ENCODE measurements at places on chromosomes 16 and 17.
A peak's percentile ranks its signal among the peaks of the same experiment; 100 is the strongest.

- DNase-seq = no peak
Observed at GRCh38 chr17:6753006-6753445, 2.8 kb upstream of the XAF1 start.

- DNase-seq = no peak
Observed at GRCh38 chr17:75548813-75549212, 23.3 kb downstream of the LLGL2 start.

DNA sequence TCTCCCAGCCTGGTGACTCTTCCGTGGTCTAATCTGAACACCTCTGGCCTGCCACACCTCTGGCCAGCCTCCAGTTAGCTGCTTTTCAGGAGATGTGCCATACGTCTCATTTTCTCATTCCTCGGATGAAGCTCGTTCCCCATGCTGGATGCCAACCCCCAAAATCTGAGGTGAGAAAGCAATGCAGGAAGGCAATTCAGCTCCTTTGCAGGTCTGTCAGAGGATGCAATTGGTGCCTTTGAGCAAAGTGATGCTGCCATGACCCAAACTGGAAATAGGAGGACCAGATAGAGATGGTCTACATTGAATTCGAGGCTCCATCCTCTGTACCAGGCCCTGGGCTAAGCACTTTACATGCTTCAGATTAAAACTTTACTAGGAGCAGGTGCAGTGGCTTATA lies 11.0 kb upstream of the CUEDC1 start:
- no peak for DNase-seq

DNA sequence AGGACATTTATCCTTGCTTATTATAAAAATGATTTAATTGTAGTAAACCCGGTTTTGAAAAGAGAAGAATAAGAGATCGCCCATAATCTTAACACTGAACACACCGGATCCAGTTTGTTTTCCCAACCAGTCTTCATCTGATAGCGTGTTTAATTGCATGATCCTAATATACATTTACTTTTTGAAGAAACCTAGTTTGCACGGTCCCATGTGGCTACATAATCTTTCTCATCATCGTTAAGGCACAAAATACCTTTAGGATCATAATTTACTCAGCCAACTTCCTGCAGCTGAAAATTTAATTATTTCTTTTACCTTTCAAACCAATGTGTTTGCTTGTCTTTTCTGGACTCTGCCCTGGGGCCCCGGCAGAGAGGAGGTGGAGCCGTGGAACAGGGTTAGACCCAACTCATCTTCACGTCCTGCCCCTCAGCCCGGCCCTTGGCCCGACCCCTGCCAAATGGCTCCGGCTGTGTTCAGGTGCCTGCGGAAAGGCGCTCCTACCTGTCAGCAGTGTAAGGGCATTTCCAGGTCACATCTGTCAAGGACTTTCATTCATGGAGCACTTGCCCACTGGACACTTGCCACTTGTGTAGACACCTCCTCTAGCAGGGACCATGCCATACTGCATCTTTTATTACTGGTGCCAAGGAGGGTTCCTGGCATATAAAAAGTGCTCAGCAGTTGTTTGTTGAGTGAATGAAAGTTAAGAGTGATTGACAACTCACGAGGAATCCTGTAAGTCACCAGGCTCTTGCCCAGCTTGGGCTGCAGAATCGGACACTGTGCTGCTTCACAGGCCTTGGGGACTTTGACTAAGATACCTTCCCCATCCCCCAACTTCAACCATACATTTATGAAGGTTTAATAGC lies 28.6 kb downstream of the SMARCE1 start:
- no peak for DNase-seq

DNA sequence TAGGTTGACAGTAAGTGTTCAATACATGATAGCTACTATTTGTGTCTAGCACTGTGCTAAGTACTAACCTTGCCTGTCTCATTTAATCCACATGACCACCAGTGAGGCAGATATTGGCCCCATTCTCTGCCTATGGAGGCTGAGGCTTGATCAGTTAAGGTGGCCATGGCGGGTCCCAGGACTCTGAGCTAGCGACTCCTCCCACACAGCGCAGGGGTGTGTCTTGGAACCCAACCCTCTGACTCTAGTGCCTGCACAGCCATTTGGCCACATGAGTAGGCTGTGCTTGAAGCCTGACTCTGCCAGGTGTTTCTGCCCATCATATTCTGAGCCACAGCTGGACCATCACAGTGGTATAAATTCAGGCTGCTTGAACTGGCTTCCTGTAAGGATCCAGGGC lies 6.4 kb downstream of the NHERF1 start:
- no peak for DNase-seq

- DNase-seq = peak; percentile 59
Observed at GRCh38 chr17:45018848-45019711, 32.4 kb downstream of the DCAKD start.

GRCh38 chr17:47864791-47865216 lies 13.8 kb upstream of the SP6 start:
- no peak for DNase-seq

GRCh38 chr17:63434951-63435571 lies 11.0 kb downstream of the CYB561 start:
- peak; percentile 40 for DNase-seq

DNA sequence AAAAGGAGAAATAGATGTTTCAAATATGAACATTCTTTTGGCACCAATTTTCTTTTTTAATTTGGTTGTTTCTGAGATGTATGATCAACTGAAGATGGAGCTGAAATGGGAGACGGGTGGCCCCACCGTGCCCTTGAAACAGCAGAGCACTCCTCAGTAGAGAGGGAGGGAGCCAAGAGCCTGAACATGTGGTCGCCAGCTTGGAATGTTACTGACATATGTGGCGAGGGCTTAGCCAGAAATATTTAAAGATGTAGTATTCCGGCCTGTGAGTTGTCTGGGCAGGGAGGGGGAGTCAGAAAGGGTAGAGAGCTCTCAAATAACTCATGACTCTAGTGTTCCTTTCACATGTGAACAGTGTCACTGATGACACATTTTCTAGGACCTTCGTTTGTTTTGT lies 13.3 kb upstream of the MRC2 start:
- no peak for DNase-seq

DNA sequence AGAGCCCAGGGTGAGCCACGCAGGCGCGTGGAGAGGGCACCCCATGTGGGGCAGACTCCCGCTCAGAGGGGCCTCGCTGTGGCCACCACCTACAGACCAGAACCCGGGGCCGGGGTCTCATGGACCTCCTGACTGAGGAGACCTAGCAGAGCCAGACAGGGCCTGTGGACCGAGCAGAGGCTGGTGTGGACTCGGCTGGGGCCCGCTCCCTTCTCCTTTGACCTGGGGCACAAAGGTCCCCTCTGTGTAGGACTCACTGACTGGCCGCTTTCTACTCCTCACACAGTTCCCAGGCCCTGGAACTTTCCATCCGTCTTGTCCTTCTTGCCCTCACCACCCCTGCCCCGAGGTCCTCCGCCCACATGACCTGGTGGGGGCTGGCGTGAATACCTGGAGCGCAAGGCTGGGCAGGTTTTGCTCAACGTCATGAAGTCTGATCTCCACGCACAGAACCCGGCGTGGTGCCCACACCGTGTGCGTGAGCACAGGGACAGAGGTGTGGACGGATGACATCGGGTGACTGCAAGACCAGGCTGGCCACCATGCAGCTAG lies 44.7 kb upstream of the ACSF3 start:
- DNase-seq = no peak

DNA sequence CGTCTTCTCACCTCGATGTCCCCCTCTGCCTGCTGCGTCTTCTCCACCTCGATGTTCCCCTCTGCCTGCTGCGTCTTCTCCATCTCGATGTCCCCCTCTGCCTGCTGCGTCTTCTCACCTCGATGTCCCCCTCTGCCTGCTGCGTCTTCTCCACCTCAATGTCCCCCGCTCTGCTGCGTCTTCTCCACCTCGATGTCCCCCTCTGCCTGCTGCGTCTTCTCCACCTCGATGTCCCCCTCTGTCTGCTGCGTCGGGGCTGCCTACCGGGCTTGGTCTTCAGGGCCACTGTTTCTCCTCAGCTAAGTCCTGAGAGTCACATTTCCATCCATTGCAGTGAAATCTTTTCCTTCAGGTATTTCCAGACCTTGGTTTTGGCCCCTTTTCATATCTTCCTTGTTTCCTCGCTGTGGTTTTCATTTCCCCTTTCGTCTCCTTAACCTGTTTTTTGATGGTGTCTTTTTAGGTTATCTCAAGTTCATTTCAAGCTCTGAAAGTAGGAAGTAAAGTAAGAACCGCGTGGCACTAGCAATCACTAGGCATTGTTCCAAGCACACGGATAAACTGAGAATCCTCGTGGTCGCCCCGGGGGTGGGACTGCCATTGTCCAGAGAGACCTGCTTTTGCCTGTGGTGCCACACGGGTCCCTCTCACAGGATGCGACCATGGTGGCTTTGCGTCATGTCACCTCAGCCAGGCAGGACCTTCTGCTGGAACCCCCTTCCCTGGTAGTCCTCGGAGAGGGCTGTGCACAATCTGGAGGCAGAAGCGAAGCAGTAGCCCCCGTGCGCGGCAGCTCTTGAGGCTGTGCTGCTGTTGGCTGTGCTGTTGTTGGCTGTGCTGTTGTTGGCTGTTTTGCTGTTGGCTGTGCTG lies 9.5 kb upstream of the ZNF750 start:
- DNase-seq = no peak

DNA sequence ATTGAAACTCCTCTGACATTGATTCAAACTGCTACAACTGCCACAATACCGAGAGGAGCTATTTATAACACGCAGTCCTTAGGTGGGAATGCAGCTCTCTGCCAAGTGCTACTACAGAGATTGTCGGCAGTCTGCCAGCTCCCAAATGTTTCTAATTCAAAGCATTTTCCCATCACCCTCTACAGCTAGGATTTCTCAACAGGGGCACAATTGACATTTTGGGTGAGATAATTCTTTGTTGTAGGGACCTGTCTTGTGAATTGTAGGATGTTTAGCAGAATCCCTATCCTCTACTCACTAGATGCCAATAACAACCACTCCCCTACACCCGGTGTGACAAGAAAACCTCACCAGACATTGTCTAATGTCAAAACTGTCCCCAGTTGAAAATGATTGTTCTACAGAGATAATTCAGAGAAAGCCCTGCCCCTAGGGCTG lies 7.8 kb upstream of the N4BP1 start:
- DNase-seq = no peak

DNA sequence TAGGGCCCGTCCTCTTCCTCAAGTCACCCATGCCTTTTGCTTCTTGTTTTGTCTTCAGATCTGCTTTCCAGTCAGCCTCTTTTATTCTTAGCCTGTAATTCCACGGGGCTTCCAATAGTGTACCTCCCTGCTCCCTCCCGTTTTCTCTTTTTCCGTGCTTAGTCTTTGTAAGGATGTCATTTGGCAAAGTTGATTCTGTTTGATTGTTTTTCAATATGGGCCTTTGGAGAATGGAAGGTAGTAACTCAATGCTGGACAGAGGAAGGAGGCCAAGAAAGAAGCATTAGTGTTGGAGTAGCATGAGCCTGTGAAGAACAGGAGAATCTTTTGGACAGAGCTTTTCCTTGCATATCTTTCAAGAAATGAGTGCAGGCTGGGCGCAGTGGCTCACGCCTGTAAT lies 6.5 kb downstream of the WWP2 start:
- no peak for DNase-seq

DNA sequence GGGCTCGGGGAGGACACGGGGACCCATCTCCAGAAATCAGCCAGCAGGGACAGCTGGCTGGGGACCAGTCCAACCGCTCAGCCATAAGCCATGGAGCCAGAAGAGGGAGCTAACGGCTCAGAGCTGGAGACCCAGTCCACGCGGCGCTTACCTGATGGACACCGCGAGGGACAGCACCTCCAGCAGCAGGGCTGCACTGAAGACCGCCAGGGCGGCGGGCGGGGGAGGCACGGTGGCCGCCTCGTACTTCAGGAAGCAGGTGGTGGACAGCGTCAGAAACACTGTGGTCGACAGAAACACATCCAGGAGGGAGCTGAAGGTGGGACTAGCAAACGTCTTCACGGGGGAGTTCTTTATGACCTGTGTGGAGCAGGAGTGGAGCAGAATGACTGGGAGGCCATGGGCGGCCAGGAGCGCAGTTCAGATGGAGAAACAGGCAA lies 102.6 kb upstream of the CREBBP start:
- peak; percentile 72 for DNase-seq
